CD4-positive, alpha-beta T cell treated with Interleukin-17A for 4 hours (primary cell): ENCODE measurements at places on chromosomes 3 and 15.

DNA sequence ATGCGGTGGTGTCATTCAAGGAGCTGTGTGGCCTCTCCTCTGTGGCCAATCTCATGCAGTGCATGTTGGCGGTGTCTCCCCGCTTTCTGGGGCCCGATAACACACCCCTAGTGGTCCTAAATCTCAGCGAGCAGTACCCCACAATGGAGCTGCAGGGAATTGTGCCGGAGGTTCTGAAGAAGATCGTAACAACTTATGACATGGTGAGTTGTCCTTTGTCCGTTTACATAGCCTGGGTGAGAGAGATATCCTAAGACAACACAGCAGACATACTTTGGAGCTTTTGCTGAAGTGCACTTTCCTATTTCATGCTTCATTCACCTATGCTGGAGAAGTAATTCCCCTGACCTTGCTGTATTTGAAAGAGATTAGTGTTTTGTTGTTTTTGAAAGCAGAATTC, 130.0 kb downstream of the PLCL2 start:
- DNase-seq = no peak

- DNase-seq = no peak
These were observed 148.9 kb upstream of the IL12A start for GRCh38 chr3:159839561-159840379.

GRCh38 chr3:69715204-69715603, 24.1 kb upstream of the MITF start:
- DNase-seq = no peak

DNA sequence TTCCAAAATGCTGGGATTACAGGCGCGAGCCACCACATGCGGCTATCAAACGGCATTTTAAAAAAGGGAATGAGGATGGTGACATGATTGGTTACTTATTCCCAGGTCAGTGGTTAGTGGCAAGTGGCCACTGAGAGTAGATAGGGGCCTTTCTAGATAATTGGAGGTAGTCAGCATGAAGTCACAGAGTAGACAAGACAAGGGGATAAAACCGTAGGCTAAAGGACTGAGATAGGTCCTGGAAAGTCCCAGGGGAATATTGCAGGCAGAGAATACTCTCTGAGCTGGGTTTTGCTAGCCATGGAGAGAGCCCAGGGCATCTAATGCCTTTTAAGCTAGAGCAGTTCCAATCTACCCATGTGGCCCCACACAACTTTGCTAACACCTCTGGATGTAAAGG, 52.2 kb downstream of the KCNAB1 start:
- no peak for DNase-seq

GRCh38 chr3:44078863-44079262, 162.8 kb upstream of the TOPAZ1 start:
- no peak for DNase-seq

GRCh38 chr3:115040673-115041286, 106.3 kb downstream of the ZBTB20 start:
- peak; percentile 57 for DNase-seq
